ENCODE measurements at places on chromosomes 5 and 9.

- DNase-seq = no peak
These were observed 255.5 kb downstream of the MAN2A1 start for GRCh38 chr5:109945097-109945678.

- DNase-seq = no peak
These were observed 11.4 kb upstream of the DAB2IP start for GRCh38 chr9:121640076-121640475.

DNA sequence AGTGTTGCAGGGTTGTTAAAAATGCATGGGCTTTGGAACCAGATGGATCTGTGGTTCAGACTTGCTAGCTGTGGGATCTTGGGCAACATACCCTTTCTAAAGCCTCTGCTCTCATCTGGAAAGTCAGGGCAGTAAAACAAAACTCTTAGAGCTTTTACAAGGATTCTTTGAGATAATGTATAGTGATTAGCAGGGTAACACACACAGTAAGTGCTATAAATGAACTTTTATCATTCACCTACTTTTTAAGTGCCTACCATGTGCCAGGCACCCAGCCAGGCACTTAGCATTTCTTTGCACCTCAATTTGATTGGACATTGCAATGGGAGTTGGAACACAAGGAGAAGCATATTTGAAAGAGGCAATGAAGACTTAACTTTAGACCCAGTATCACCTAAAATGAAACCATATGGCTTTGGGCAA is 208.6 kb upstream of the PAPPA start:
- no peak for DNase-seq

- DNase-seq = no peak
These were observed 132.4 kb downstream of the KCNIP1 start for GRCh38 chr5:170636206-170636605.

- no peak for DNase-seq
These were observed 7.9 kb downstream of the AMACR start for GRCh38 chr5:33999978-34000377.

GRCh38 chr5:60177596-60177995 is 284.1 kb upstream of the PDE4D start:
- no peak for DNase-seq

GRCh38 chr5:174623433-174624019 is 100.9 kb upstream of the MSX2 start:
- DNase-seq = no peak

GRCh38 chr9:137169896-137170358 is at the start of gene LRRC26:
LRRC26 (minus strand) TSS chr9:137170051; CDS start chr9:137169943, 108 bp downstream.
- DNase-seq = no peak

DNA sequence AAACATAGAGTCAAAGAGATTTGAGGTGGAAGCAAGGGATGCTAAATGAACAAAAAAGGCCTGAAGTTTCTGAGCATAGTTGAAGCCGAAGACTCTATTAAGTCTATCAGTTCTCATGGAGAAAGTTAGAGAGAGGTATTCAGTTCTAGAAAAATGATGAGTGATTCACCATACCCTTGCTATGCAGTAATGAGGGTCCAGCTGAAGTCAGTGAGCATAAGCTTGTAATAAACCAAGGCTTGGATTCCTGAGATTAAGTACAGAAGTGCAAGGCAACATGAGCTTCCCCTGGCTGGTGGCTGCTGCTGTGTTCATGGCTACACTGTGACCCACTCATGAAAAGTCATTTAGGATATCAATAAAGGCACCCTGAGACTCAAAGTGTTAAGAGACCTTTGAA is 129.7 kb upstream of the MTAP start:
- no peak for DNase-seq

DNA sequence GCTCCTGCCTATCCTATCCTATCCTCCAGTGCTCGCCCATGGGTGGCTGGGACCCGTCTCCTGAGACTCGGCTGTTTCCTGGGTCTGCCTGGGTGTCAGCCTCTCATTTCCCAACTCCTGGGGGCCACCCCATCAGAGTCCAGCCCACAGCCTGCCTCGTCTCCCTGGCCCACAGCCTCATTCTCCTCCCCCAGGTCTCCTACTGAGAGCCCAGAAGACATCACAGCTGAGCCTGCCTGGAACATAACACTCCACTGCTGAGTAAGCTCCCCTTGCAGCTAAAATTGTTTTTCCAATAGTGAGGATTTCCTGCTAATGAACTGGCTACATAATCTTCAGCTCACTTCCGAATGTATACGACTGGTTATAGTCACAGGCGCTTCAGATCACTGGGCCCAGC is 95.3 kb downstream of the TTLL11 start:
- no peak for DNase-seq

All from activated CD4-positive, CD25-positive, alpha-beta regulatory T cell (primary cell).